NCI-H2081 treated with DMSO at 0.1 percent for 48 hours (cell line): ENCODE measurements at places on chromosomes 16 and 17.

GRCh38 chr17:64357191-64357981 is 33.3 kb downstream of the PECAM1 start:
- no peak for DNase-seq

GRCh38 chr17:71032746-71033273 is 863.5 kb downstream of the KCNJ2 start:
- peak; percentile 99 for DNase-seq

- DNase-seq = no peak
These were observed 3.1 kb upstream of the JPT2 start for GRCh38 chr16:1674751-1675664.

DNA sequence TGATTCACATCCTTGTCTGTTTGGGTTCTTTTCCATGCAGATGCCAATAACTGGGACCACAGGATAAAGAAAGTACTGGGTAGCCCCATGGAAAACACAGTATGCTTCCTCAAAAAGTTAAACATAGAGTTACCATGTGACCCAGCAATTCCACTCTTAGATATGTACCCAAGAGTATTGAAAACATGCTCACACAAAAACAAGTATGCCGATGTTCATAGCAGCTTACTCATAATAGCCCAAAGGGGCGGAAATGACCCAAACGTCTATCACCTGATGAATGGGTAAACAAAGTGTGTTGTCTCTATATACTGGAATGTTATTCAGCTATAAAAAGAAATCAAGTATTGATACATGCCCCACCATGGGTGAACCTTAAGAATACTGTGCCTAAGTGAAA is 55.4 kb downstream of the CYB5B start:
- DNase-seq = no peak

DNA sequence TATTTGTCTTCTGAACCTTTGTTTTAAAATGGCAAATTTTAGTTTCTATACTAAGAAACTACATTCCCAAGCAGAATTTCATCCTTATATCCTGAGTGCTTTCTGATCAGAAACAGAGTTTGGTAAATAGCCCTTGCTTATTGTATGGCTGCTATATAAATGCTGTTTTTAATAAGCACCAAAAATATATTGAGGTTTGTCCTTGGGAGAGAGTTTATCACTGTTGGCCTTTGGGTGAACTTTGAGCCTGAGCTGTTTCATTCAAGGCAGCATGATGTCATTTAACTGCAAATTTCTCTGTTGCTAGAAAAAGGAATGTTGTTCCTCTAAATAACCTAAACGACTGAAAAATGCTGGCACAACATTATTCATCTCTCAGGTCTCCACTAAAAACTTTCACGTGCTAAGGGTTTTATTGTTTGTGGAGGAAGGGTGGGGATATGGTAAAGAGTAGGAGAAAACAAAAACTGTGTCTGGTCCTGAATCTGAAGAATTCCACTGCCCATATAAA is 334.3 kb upstream of the TBX2 start:
- DNase-seq = no peak

DNA sequence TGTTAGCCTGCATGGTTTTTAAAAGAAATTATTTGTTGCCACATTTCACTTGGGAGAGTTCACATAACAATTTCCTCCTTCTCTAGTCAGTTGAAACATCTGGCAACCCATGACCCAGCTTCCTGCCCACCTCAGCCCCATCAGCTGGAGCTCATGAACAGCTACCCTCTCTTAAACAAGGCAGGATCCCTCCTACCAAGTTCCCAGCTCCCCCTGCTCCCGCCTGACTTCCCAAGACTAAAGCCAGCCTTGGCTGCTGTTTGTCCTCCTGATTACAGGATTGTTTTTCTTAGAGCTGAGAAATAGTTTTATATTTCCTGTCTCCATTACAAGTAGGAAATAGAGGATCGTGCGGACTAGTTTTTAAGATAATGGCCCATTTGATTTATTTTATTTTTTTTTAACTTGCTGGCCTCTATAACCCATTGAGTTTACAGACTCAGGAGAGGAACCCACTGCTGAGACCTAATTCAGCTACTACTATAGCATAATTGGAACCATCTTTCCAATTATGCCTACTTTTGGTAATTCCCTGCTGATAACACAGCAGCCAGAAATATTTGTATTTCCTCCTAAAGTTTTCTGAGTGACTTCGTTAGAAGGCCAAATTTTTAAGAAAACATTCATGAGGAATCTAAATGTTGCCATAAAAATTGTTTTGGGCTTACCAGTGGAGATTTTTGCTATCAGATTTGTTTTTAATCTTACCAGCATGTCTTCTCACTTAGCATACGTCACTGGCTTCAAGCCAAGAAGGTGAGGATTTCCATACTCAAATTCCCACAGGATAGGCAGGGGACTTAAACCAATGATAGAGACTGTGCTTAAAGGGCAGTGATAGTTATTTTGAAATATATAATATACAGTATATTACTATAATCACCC is 90.0 kb downstream of the ELAC2 start:
- DNase-seq = no peak

DNA sequence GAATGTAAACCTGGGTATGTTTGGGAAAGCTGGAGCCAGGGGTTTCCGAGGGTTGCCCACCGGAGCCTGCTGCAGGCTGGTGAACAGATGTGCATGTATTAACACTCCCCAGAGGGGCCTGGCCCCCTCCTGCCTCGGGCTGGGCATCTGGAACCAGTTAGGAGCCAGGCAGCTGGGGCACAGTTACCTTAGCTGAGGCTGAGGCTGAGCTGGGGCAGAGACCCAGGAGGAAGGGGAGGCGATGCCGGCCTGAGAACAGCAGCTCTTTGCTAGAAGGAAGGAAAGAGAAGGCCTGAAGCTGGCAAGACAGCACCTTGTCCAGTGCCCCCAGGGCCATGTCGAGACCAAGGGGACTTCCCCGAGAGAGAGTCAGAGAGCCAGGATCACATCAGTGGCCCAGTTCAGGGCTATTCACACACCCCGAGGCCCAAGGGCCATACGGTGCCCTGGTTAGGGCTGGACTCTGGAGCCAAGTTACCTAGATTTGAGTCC is 65.8 kb downstream of the RMI2 start:
- no peak for DNase-seq

GRCh38 chr16:65932350-65933072 is 434.0 kb upstream of the CDH5 start:
- DNase-seq = no peak

GRCh38 chr17:72812823-72813222 is 279.7 kb downstream of the SLC39A11 start:
- no peak for DNase-seq

- no peak for DNase-seq
These were observed 49.8 kb downstream of the IRX3 start for GRCh38 chr16:54236773-54237172.

DNA sequence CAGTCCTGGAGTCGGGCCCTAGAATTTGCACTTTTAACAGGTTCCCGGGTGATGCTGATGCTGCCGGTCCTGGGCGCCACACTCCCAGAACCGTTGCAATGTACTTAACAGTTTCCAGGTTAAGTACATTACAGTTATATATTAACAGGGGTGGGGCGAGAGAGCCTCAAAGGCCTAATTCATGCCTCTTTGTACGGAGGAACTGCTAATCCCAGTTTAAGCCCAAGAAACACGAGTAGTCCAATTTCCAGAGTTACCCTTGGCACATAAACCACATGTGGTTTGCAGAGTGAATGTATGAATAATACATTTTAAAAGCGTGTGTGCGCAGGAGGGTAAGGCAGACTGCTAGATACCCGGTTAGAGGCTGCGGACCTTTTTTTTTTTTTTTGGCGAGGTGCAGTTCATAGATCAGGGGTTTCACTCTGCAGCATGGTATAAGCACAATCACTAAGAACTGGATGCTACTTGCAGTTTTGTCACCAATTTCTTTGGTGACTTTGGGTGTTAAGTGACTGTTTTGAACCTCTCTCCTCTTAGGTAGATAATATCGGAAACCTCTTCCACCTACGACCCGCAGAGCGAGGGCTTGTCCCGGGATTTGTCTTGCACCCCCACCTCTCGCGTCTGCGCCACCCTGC is 713 bp downstream of the COX11 start:
- DNase-seq = no peak

DNA sequence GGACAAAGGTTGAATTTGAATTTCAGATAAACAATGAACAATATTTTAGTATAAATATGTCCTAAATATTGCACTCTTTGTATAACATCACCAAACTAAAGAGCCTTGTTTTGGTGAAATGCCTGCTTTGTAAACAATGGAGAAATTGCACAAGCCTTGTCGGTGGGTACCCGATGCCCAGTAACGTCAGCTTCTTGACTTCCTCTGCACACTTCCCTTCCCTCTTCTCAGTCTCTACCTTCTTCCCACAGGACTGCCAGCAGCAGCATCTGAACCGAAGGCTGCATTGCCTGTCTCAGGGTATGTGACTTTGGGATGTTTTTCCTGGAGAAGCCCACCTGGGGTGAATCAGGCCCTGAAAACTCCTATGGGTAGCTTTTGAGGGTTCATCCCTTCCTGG is 113.9 kb downstream of the UTP18 start:
- no peak for DNase-seq

DNA sequence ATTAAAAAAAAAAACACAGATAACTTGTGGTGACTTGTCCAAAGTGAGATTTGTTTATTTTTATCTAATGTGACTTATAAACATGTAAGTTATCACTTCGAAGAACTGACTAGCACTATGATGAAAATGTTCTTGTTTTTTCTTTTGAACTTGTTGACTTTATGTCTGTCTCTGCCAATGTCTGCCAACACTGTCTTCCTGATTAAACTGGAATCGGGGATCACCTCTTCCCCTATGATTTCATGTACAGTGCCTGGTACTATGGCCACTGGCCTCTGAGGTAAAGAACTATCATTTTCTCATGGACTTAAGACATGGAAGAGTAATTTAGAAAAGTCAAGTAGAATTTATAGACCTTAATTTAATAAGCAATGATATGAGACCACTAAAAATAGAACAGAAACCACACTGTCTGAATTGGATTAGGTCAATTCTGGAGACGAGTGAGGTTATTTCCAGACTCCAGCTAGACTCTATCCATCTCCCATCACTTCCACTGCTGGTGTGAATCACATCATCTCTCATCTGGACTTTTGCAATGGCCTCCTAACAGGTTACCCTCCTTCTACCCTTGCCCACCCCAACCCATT is 8.9 kb downstream of the C17orf78 start:
- no peak for DNase-seq

- no peak for DNase-seq
These were observed 5.3 kb upstream of the COL1A1 start for GRCh38 chr17:50206604-50207293.

GRCh38 chr17:59845595-59846393 is 46.9 kb downstream of the TUBD1 start:
- DNase-seq = peak; percentile 100

GRCh38 chr17:45172541-45173286 is 11.0 kb downstream of the HEXIM2 start:
- no peak for DNase-seq

DNA sequence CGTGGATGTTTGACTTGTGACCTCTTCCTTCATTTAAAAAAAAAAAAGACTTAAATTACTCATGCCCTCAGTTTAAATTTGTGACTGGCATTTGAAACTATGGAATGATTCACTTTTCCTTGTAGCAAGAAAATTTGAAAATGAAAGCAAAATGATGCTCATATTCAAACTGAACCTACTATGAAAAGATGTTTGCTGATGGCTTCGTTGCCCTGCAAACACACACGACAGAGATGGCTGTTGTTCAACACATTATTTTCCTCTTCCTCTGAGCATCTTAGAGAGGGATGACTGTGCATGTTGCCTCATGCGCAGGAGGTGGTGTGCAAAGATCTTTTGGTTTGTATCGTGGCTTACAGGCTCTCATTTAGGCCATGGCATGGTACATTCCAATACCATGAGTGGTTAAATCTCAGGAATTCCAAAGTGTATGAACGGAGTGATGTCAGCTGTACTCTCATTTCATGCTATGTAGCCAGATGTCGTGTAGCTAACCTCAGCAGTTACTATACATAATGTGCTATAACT is 164.5 kb downstream of the PRKCA start:
- DNase-seq = no peak
